AG20443 (cell line): ENCODE measurements at places on chromosomes 12 and 14.
A peak's percentile ranks its signal among the peaks of the same experiment; 100 is the strongest.

- no peak for DNase-seq
These were observed 10.8 kb upstream of the CD163 start for GRCh38 chr12:7514416-7514815.

DNA sequence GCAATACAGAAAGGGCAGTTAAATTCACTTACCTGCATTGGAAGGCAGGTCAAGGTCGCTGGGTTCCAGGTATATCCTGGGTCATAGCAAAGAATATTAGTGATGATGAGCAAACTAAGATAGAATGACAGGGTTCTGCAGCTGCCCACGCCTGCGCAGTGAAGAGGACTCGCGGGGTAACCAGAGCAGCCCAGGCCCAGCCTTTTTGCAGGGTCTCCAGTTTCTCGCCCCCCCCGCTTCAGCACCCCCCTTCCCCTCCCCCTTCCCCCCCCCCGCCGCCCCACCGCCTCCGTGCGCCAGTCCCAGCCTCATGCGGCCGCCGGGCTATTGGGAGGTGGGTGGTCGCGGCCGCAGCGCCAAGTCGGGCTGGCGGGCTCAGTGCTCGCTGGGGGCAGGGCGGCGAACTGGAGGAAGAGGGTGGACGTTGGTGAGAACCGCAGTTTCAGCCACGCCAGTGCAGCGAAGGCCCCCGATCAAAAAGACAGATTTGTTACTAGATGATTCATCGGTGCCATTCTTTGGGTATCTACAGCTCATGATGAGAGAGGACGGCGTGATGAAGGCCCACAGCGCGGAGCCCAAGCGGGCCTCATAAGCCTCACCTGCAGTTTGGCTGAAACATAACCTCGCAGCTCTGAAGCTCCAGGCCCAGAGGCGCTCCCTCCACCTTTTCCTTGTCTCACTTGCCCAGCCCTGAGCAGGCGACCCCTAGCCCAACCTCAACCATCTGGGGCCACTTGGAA lies 20.2 kb downstream of the SLC2A3 start:
- peak; percentile 18 for DNase-seq

DNA sequence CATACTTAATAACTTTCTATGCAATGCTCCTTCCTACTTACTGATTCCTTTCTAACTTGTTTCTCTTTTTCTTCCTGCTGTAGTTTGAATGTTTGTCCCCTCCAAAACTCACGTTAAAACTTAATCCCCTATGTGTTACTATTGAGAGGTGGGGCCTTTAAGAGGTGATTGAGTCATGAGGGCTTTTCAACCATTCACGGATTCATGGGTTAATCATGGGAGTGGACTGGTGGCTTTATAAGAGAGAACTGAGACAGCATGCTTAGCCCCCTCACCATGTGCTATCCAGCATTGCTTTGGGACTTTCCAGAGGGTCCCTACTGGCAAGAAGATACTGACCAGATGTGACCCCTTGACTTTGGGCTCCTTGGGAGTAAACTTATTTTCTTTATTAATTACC lies 66.0 kb upstream of the TRIM9 start:
- no peak for DNase-seq

GRCh38 chr12:22275843-22276242 lies 58.7 kb downstream of the ST8SIA1 start:
- peak; percentile 88 for DNase-seq

GRCh38 chr12:92628476-92628875 lies 74.3 kb upstream of the PLEKHG7 start:
- DNase-seq: no peak

DNA sequence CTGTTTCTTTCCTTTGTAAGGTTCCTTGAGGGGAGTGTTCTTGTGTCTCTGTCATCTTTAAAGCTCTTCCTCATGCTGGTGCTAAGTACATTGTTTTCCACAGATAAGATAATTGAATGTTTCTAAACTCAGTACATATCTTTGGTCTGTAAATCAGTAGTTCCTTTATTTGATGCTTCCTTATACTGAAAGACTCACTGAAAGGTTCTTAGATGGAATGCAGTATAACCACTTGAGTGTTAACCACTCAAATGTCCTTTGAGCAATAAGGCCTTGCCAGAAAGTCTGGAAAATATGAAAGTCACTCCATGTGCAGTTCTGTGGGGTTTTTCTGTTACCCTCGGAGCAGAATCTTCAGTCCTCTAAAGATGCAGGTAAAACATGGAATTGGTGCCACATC lies 23.0 kb upstream of the RNU6-8 start:
- DNase-seq: no peak

DNA sequence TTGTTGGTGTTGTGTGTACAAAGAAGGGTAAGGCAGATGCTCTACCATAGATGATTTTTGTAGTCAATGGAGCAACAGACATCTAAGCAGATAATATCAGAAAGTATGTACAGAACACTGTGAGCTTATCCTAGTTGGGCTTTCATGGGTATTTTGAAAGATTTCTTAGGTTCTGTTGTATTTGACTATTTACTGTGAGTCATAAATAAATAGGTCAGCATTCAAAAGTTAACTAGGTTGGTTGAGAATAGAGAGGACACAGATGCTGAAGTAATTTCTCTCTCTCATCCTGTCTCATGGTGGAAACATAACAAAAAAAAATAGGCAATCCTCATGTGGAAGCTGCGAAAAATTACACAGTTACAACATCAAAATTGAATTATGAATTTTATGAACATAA lies 413.5 kb downstream of the CCDC91 start:
- DNase-seq: no peak
